ENCODE measurements at places on chromosomes 13 and 19.

DNA sequence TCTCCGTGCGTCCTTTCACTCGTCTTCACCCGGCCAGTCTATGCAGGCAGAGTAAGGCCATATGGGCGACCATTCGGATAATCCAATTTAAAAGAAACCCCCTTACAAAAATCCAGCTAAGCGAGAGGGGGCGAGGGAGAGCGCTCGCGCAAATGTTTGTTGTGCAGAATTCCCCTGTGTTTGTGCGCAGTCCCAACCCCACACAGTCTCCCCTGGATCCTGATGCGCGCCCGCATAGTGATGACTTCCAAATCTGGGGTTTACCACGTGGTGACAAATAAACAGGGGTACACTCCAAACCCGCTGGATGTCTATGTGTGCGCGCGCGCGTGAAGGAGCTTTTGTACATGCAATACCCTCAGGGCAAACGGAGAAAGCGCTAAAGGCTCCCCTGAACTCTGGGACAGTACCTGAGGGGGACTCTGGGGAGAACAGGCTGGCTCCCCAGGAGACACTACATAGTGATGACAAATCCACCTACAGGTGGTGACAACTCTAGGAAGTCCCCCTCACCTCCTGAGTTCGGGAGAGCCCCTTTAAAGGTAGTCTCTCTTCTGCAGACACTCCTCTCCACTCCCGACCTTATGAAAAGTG lies 8.5 kb downstream of the SOX21 start:
- no peak for DNase-seq

DNA sequence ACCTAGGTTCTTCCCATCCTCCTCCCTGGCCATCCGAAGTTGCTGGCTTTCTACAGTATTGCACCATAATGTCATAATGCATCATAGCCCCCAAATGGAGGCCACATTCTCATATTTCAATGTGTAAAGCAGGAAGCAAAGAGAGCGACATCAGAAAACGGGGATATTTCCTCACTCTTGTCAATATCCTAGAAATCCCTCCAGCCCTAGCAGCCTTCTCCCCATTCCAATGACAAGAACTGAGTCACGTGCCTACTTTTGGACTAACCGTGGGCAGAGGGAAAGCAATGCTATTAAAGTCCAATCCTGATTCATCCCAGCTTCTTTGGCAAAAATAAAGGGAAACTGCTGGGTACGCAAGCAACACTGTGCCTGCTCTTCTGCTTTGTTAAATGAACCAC lies 4.3 kb upstream of the RAP2A start:
- DNase-seq: no peak

GRCh38 chr13:101179021-101179420 lies 237.3 kb downstream of the NALCN start:
- no peak for DNase-seq

- no peak for DNase-seq
These were observed 3.1 kb upstream of the NEK3 start for GRCh38 chr13:52162279-52163101.

DNA sequence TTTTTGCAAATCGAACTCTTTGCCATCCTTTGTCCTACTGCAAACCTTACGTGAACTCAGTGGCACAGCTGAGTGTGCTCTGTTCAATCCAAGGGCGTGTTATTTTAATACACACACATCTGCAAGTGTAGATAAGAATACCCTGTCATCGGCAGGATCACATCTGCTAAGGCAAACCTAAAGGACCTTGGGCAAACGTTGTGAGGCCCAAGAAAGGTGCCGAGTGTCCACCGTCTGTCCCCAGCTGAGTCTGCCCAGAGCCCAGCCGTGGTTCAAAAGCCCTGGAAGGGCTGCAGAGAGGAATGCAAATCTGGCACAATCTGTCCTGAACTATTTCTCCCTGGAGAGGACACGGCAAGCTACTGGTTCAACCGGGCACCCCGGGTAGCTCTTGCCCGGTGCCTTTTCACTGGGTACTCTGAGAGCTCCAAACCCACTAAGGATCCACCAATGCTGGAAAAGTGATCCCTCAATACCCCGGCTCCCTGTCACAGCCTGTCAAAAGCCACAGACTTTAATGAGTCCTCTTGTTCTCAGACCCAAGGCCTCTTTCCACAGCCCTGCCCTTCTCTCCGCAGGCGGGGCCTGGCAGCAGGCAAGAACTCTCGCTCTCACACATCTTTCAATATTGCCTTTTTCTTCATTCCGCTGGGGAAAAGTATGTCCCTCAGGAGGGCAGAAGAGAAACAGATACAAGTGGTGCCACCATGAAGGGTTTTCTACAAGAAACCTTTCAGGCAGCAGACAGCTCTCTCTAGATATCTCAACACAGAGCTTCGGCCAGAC lies 17.0 kb downstream of the SLC7A1 start:
- no peak for DNase-seq

GRCh38 chr19:15469513-15470297 lies 5.4 kb upstream of the RASAL3 start:
- DNase-seq: no peak

DNA sequence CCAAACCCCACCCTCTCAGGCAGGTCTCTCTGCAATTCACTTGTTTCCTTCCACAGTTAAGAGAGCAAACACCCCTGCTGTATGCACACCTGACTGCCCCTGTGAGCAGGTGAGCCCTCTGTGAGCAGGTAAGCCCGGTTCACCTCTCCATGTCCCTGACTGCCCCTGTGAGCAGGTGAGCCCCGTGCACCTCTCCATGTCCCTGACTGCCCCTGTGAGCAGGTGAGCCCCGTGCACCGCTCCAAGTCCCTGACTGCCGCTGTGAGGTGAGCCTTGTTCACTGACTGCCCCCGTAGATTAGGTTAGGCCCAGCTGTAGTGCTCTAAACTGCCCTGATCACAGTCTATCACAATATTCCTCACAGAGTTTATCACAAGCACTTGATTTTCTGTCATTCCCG lies 29.2 kb downstream of the TMTC4 start:
- no peak for DNase-seq

All from GDM1 (cell line).